NCI-H1694 treated with DMSO at 0.1 percent for 48 hours (cell line): ENCODE measurements at places on chromosomes 7 and 10.
A peak's percentile ranks its signal among the peaks of the same experiment; 100 is the strongest.

GRCh38 chr10:79346012-79346340, 1.3 kb upstream of the PPIF start:
- DNase-seq, result no peak

- no peak for DNase-seq
Measured at GRCh38 chr10:71799608-71800453, 26.5 kb upstream of the VSIR start.

- DNase-seq, result no peak
Measured at GRCh38 chr7:48506569-48506968, 335.3 kb downstream of the ABCA13 start.

GRCh38 chr10:48478980-48479811, 125.7 kb downstream of the ARHGAP22 start:
- no peak for DNase-seq

DNA sequence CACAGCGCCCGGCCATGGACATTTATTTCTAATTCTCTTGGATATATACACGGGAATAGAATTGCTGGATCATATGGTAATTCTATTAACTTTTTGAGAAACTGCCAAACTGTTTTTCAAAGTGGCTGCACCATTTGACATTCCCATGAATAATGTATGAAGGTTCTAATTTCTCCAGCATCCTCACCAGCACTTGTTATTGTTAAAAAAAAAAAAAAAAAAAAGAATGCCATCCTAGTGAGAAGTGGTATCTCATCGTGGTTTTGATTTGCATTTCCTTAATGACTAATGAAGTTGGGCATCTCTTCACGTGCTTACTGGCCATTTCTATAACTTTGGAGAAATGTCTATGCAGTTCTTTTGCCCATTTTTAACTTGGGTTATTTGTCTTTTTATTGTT, 13.5 kb downstream of the CNNM2 start:
- DNase-seq, result no peak

GRCh38 chr10:127526161-127526560, 22.9 kb upstream of the NPS start:
- DNase-seq, result no peak

- DNase-seq, result no peak
Measured at GRCh38 chr10:84452003-84452402, 123.6 kb downstream of the CCSER2 start.

GRCh38 chr7:77727936-77728701, 31.9 kb downstream of the RSBN1L start:
- peak; percentile 91 for DNase-seq

- DNase-seq, result peak; percentile 75
Measured at GRCh38 chr7:37198906-37199485, 249.7 kb downstream of the ELMO1 start.
